ENCODE measurements at places on chromosomes 4 and X. TPM values are rescaled to one million over a fixed set of nuclear protein-coding genes. Genes with fewer than 3 reads are reported as not detected.
A peak's percentile ranks its signal among the peaks of the same experiment; 100 is the strongest.

DNA sequence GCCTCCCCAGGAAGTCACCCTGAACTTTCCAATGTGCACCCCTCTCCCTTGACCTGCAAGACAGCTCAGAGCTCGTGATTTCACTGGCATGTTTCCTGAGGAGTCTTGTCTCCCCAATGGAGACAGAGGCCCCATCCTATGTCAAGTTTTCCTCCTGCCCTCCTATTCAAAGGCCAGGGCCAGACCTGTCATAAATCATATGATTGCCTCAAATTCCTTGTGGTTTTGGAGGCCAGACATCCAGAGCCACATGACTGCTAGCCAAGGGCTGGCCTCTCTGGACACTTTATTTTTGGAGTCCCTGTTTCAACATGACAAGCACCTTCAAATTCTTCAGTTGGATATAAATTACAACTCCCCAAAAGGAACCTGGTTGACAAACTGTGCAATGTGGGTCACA is 76.0 kb upstream of the TFDP3 start:
- no peak for DNase-seq
- H3K36me3 ChIP-seq: no peaks in the 10 kb centered on the region
- no peak overlapping the region for H3K4me3 ChIP-seq

DNA sequence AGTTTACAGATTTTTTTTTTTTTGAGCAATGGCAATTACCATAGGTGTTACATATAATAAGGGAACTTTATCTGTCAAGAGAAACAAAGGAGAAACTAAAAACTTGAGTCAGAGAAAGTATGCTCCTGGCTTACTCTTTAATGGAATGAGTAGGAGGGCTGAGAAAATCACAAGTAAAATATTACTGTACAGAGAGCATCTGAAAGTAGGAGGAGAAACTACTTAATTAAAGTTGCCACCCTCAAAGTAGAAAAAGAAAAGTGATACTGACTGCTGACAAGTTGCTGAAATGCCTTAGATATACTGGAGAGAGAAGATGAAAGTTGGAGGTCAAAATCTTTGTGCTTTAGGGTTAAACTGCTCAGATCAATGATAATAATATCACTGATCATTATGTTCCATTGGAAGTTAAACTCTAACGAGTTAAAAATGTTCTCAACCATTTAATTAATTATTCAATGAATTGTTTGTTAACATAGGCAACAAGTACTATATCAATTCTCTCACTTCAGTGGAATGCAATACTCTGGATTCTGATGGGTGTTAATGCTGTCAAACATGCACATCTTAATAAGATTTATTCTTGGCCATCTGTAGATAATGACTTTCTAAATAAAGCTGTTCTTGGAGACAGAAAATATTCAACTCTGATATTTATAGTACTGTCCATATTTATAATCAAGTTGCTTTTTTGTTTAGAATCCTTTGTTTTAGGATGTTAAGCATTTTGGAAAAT is 61.2 kb upstream of the CAMK2D start:
- peak overlapping the region; percentile 64 for H3K4me3 ChIP-seq
- peaks cover 13% of the 10 kb centered on the region for H3K27me3 ChIP-seq
- H3K4me1 ChIP-seq: peaks cover 23% of the 10 kb centered on the region
- no peak for DNase-seq

- peaks cover 23% of the 10 kb centered on the region for H3K27me3 ChIP-seq
- H3K36me3 ChIP-seq: no peaks in the 10 kb centered on the region
- H3K4me3 ChIP-seq: no peak overlapping the region
- H3K27ac ChIP-seq: no peak overlapping the region
These were observed 129.6 kb downstream of the DCLK2 start for GRCh38 chr4:150207871-150208270.

DNA sequence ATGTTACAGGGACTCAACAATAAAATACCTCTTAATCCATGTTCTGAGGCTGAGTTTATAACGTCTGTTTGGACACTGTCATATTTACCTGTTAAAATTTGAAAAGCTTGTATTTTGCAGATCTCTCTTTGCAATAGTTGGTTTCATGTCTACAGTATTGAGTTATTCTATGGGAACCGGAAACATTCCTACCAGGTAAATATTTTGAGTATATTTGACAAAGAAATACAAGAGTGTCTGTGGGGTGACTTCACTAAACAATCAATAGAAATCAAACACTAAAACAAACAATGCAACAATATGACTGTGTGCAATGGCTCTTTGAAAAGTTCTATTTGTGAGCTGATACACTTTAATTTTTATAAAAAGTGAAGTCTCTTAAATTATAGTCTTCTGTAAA is 47.7 kb upstream of the CXCL8 start:
- H3K27ac ChIP-seq: no peak overlapping the region
- H3K4me3 ChIP-seq: no peak overlapping the region
- DNase-seq: no peak
- no peaks in the 10 kb centered on the region for H3K36me3 ChIP-seq
- H3K27me3 ChIP-seq: no peaks in the 10 kb centered on the region

GRCh38 chrX:14865201-14865600 is 7.7 kb downstream of the FANCB start:
- H3K27ac ChIP-seq: no peak overlapping the region
- H3K36me3 ChIP-seq: peaks cover 5% of the 10 kb centered on the region
- H3K4me3 ChIP-seq: no peak overlapping the region
- no peak for DNase-seq
- H3K4me1 ChIP-seq: no peaks in the 10 kb centered on the region

DNA sequence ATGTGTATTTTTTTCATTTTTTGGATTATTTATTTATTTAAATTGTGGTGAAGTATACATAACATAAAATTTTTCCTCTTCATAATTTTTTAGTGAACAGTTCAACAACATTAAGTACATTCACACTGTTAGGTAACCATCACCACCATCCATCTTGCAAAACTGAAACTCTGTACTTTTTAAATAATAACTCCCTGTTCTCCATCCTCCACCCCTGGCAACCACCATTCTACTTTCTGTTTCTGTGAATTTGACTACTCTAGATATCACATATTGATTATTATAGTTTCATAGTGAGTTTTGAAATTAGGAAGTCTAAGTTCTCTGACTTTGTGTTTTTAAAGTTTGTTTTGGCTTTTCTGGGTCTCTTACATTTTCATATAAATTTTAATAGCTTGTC is 89.3 kb upstream of the STX18 start:
- H3K4me1 ChIP-seq: peaks cover 6% of the 10 kb centered on the region
- no peak overlapping the region for H3K27ac ChIP-seq
- H3K36me3 ChIP-seq: no peaks in the 10 kb centered on the region
- H3K4me3 ChIP-seq: no peak overlapping the region
- no peaks in the 10 kb centered on the region for H3K27me3 ChIP-seq

DNA sequence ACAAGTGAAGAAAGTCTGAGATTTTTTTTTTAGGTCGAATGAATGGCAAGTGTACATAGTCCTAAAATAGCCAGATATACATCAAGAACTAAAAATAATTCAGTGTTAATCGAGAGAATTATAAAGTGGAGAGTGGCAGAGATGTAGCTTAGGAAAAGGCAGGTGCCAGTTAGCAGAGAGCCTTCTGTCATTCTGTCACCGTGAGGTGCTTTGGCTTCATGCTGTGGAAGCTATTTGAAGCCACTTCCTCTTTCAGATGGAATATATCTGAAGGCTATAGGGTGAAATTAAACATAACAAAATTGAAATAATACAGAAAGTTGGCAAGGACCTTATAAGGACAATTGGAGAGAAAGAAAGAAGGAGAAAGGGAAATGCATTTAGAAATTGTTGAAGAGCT is 756.3 kb downstream of the CCSER1 start:
- H3K4me1 ChIP-seq: no peaks in the 10 kb centered on the region
- H3K4me3 ChIP-seq: no peak overlapping the region
- DNase-seq: no peak
- H3K27me3 ChIP-seq: no peaks in the 10 kb centered on the region
- H3K27ac ChIP-seq: no peak overlapping the region

DNA sequence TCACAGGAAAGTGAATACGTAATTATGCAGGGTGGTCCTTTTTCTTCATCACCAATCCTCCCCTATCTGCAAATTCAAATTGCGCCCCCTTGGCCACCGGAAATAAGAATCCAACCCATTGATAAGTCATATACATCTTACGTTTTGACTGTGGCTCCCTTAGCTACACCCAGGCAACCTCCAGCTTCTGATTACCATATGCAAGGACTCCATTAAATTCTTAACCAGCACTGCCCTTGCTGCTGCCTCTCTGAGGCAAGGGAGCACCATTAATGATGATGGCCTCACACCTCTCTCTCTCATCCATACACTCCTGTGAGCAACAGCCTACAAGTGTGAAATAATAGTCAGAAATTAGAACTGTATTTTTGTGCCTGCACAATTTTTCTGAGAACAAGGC is 106.0 kb upstream of the NOCT start:
- no peaks in the 10 kb centered on the region for H3K36me3 ChIP-seq
- no peak for DNase-seq
- no peak overlapping the region for H3K4me3 ChIP-seq
- no peak overlapping the region for H3K27ac ChIP-seq

DNA sequence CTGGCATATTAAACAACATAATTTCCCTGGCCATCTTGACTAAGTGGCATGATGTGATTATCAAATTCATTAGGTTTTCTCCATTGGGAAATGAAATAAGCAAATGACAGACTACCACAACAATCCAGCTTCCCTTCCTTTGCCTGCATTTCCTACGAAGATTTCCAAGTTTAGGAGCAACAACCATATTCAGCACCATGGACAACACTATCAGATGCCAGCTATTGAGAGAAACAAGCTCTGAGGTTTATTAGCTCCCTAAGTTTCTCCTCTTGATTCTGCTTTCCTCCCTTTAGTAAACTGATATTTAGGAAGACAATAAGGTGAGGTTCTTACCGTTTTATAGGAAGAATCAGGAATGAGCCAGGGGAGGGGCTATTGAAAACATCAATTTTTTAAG is 36.2 kb downstream of the DCX start:
- H3K27ac ChIP-seq: no peak overlapping the region
- H3K36me3 ChIP-seq: no peaks in the 10 kb centered on the region
- DNase-seq: no peak
- H3K4me1 ChIP-seq: no peaks in the 10 kb centered on the region
- H3K4me3 ChIP-seq: no peak overlapping the region
- H3K27me3 ChIP-seq: peaks cover 8% of the 10 kb centered on the region

DNA sequence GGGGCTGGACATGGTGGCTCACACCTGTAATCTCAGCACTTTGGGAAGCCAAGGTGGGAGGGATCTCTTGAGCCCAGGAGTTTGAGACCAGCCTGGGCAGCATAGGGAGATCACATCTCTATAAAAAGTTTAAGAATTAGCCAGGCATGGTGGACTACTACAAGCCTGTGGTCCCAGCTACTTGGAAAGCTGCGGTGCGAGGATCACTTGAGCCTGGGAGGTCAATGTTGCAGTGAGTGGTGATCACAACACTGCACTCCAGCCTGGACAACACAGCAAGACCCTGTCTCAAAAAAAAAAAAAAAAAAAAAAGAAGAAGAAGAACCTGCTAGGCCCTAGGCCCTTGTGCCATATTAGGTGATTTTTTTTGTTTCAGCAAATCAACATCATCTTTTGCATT is 12.2 kb downstream of the SRD5A3 start:
- H3K27ac ChIP-seq: peak overlapping the region; percentile 82
- peak overlapping the region; percentile 57 for H3K4me3 ChIP-seq
- no peak for DNase-seq
- H3K4me1 ChIP-seq: peaks cover 30% of the 10 kb centered on the region

DNA sequence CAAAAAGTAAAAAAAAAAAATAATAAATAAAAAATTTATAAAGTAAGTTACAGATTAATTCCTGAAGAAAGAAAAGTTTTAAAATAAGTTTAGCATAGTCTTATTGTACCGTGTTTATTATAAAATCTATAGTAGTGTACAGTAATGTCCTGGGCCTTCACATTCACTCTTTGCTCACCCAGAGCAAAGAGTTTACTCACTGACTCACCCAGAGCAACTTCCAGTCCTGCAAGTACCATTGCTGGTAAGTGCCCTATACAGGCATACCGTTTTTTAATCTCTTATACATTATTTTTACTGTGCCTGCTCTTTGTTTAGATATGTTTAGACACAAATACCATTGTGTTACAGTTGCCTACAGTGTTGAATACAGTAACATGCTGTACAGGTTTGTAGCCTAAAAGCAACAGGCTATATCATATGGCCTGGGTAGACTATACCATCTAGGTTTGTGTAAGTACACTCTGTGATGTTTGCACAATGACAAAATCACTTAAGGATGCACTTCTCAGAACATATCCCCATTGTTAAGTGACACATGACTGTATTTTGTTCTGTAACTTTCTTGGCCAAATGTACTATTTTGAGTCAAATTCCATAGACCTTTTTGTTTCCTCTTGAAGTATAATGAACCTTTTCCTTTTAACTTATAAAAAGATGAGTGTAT is 199.0 kb upstream of the NUDT6 start:
- H3K27ac ChIP-seq: no peak overlapping the region
- H3K27me3 ChIP-seq: no peaks in the 10 kb centered on the region
- no peak overlapping the region for H3K4me3 ChIP-seq
- no peak for DNase-seq
- no peaks in the 10 kb centered on the region for H3K4me1 ChIP-seq
- no peaks in the 10 kb centered on the region for H3K36me3 ChIP-seq

The GPR78 gene
- total RNA-seq: not detected

The MPC1L gene
- total RNA-seq: not detected

The CABS1 gene
- total RNA-seq: not detected

The OTUD5 gene
- total RNA-seq: 79.9 TPM

All from natural killer cell treated with Interleukin-12 subunit alpha and Interleukin-12 subunit beta and Interleukin-15 and Interleukin-18, amount 100 ng/mL, for 72 hours (primary cell).